Posterior vena cava (tissue), 2 donors: ENCODE measurements at places on chromosomes 7 and 10. TPM values are rescaled to one million over a fixed set of nuclear protein-coding genes. Genes with fewer than 3 reads are reported as not detected.

Gene TUBAL3
- total RNA-seq = not detected

Gene ADCY1
- total RNA-seq = 13.7 TPM

Gene GRM3
- not detected for total RNA-seq

Gene SHTN1
- total RNA-seq = 11.9 TPM

Gene CALML3
- not detected for total RNA-seq

Gene LIPM
- not detected for total RNA-seq

Gene ACTR3C
- total RNA-seq = 1.00 TPM

Gene TSPAN15
- 44.6 TPM for total RNA-seq

Gene C10orf105
- total RNA-seq = 0.23 TPM

Gene SDK1
- 18.3 TPM for total RNA-seq

Gene NSUN5
- total RNA-seq = 14.1 TPM

Gene UCN3
- not detected for total RNA-seq

Gene SLC26A5
- total RNA-seq = not detected

Gene WEE2
- not detected for total RNA-seq

Gene EVX1
- total RNA-seq = not detected

Gene BZW2
- total RNA-seq = 25.1 TPM

Gene XRCC2
- total RNA-seq = 0.43 TPM

Gene BICC1
- 28.5 TPM for total RNA-seq

Gene THSD7A
- 6.6 TPM for total RNA-seq

Gene OR2A42
- not detected for total RNA-seq

Gene DYDC2
- not detected for total RNA-seq

Gene TACC2
- total RNA-seq = 54.6 TPM

Gene SLC25A13
- total RNA-seq = 27.3 TPM

Gene NPFFR1
- not detected for total RNA-seq

Gene SYT15B
- 2.6 TPM for total RNA-seq

Gene NRG3
- total RNA-seq = 0.93 TPM

Gene TMEM196
- 3.6 TPM for total RNA-seq

Gene DEPP1
- 58.8 TPM for total RNA-seq

Gene RFC2
- 12.5 TPM for total RNA-seq

Gene CPED1
- 99.6 TPM for total RNA-seq

Gene ACSM6
- total RNA-seq = not detected

Gene DHTKD1
- total RNA-seq = 12.5 TPM

Gene RELN
- 6.2 TPM for total RNA-seq

Gene SPDYE5
- not detected for total RNA-seq

Gene DENND2A
- total RNA-seq = 13.7 TPM

Gene CYP2C19
- 0.10 TPM for total RNA-seq

Gene CUBN
- 2.3 TPM for total RNA-seq

Gene TMEM140
- 12.2 TPM for total RNA-seq

Gene MSMB
- total RNA-seq = not detected

Gene POLD2
- 39.9 TPM for total RNA-seq

Gene GIMAP5
- 17.4 TPM for total RNA-seq

Gene DAGLB
- total RNA-seq = 14.6 TPM
